ENCODE measurements at places on chromosomes 5 and 9. TPM values are rescaled to one million over a fixed set of nuclear protein-coding genes. Genes with fewer than 3 reads are reported as not detected.

- no peak for DNase-seq
Observed at GRCh38 chr9:123561046-123561445, 205.0 kb downstream of the CRB2 start.

DNA sequence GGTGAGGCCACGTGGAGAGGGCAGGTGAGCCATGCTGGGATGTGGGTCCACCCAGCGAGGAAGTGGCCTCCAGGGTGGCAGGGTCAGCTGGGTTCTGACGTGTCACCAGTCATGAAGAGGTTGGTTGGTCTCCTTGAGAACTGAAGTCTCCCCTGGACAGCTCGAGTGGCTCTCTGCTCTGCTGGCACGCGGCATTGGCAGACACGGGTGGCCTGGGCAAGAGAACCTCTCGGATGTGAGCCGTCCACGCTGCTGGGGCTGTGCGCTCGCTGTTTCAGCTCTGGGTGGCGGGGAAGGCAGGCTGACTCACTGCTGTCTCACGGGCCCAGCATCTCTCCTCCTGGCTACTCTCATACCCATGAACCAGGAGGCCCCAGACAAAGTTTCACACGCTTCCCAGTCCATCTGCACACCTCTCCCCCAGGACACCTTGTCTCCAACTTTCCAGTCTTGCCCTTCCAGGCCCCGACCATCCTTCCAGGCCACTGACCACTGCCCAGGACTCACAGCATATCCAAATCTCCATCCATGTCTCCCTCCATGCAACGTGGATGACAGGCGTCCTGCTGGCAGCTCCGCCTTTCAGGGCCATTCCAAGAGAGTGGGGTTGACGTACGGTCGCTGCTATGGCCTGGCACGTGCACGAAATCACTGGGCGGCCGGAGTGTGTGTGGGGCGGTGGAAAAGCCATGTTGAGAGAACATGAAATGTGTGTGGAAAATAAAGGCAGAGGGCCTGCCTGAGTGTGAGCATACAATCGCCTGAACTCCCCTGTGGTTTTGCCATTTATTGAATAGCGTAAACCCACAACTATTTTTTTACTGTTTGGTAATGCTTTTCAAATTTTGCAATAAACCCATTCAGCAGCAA is 145.0 kb upstream of the COL5A1 start:
- DNase-seq: no peak

DNA sequence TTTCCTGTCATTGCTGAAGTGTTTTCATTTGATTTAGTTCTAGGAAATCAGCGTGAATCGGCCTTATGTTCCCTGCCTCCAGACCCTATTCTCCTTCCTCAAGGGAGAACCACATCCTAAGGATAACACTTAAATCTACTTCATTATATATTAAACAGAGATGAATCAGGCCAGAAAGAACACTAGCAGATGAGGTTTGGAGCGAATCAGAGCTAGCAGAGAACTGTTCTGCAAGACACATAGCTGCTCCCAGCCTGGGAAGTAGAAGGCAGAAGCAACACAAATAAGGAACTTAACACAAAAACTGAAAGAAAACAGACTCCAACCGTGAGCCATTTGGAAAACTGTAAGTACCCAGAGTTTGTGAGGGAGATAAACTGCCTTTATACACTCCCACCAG is 718.2 kb downstream of the SEMA5A start:
- no peak for DNase-seq

DNA sequence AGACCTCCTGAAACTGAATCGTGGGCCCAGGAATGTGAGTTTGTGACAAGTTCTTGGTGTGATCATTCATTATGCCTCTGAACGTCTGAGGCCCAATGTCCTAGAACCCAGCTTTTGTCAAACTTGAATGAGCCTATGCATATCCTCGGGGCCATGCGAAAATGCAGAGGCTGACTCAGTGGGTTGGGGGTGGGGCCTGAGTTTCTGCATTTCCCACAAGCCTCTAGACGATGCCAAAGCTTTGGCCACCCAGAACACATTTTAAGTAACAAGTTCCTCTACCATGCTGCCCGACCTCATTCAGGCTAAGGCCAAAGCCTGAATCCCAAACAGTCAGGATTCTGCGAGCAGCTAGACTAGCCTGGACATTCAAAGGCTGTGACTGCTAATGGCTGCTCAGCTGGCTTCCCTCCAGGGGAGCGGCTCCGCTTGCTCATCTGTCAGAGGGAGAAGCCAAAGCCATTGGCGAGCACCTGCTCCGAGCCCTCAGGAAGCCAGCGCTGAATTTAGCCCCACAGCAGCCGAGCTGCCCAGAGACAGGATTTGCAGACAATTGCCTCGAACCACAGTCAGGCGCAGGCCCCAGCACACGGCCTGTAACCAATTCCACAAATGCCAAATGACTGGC is 177.5 kb downstream of the ZDHHC21 start:
- no peak for DNase-seq

The ARSI gene
- total RNA-seq: 0.84 TPM

The ANXA2R gene
- total RNA-seq: 1.6 TPM

The PCDHB7 gene
- total RNA-seq: 1.7 TPM

The FSTL4 gene
- total RNA-seq: not detected
